ENCODE measurements at places on chromosomes 5 and 9. TPM values are rescaled to one million over a fixed set of nuclear protein-coding genes. Genes with fewer than 3 reads are reported as not detected.

DNA sequence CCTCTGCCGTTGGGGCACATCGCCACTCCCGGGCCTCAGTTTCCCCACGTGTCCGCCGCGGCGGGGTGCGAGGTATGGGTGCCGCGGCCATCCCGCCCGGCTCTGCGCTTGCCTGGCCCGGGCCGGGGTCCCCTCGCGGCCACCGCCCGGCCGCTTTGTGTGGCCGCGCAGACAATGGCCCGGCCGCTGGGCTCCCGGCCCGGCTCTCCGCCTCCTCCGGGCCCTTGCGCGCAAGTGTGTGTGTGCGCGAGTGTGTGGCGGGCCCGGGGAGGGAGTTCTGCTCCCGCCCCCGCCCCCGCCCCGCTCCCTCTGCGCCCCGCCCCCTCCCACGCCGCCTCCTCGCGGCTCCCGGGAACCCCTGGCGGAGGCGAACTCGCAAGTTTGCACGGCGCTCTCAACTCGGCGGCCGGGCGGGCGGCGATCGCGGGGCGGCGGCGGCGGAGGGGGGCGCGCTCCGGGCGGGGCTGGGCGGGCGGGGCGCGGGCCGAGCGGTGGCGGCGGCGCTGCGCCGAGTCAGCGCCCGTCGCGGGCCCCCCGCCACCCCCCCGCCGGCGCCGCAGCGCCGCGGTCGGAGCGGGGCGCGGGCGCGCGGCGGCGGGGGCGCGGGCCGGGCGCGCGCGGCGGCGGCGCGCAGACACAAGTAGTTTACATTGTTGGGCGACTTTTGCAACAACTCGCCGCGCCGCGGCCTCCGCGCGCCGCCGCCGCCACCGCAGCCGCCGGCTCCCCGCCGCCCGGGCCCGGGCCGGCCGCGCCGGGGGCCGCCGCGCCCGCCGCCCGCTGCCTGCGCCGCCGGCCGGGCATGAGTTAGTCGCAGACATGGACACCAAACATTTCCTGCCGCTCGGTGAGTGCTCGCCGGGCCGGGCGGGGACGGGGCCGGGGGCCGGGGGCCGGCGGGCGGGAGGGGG is at the start of gene RXRA:
TSS of gene RXRA (plus strand) at position 643 of the 911 bp plus-strand sequence. CDS start at position 820, 177 bp downstream.
- DNase-seq, result peak; percentile 77

- no peak for DNase-seq
These were observed 71.2 kb downstream of the ZNF354C start for GRCh38 chr5:179131321-179131835.

- DNase-seq, result no peak
These were observed 76.0 kb upstream of the RNU6ATAC start for GRCh38 chr9:134240361-134240760.

Gene PCDHB12
- 0.67 TPM for total RNA-seq

GRCh38 chr9:111959468-111960359 is 63.1 kb downstream of the UGCG start:
- DNase-seq, result peak; percentile 87

Gene FOXD4L6
- total RNA-seq, result not detected

Gene ARSI
- total RNA-seq, result not detected

DNA sequence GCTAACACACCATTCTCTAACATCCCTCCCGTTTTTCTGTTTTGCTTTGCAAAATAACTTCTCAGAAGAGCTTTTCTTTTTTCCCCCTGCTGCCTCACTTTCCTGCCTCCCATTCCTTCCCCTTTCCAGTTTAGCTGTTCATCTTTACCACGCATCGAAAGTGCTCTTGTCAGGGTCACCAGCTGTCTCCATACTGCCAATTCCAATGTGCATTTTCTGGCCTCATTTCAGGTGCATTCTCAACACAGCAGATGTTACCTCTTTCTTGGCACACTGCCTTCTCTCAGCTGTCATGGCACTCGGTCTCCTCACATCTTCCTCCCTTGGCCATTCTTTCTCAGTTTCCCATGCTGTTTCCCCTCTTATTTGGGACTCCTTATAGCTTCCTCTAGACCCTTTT is 9.5 kb downstream of the ARSK start:
- no peak for DNase-seq

DNA sequence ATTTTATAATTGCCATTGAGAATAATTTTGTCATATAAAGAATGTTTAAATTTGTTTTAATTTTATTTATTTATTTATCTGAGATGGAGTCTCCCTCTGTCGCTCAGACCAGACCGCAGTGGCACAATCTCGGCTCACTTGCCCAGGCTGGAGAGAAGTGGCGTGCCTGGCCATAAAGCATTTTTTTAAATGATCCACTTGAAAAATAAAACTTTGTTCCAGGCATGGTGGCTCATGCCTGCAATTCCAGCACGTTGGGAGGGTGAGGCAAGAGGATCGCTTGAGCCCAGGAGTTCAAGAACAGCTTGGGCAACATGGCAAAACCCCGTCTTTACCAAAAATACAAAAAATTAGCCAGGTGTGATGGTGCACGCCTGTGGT is 2.1 kb upstream of the SIT1 start:
- no peak for DNase-seq

Data from gastrocnemius medialis (tissue), 4 donors.